ENCODE measurements at places on chromosomes 2 and 18.

DNA sequence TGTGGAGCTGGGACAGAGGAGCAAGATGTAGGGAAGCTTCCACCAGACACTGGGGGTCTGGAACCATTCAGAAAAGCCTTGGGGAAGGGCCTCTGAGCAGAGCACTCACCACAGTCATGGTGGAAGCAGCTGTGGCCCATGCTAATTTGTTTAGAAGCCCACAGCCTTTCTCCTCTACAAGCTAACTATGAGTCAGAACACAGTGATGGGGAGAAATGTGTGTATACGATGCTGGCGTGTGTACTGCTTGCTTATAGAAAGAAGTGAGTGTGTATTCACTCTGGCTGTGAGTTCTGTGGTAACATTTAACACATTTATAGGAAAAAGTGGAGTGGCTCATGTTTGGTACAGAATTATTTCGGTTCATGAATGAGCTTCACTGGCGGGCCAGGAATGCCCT lies 157.0 kb upstream of the ACAA2 start:
- DNase-seq = no peak

DNA sequence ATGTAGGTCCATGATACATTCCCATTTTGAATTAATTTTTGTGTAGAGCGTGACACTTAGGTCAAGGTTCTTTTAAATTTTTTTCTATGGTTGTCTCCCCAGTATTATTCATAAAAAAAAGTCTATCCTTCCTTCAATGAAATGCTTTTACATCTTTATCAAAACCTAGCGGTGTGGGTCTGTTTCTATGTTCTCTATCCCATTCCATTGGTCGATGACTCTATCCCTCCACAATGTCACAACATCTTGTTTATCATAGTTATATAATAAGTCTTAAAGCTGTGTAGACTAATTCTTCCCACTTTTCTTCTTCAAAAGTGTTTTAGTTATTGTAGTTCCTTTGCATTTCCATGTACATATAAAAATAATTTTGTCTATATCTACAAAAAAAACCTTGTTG lies 47.2 kb upstream of the GPR17 start:
- DNase-seq = no peak

GRCh38 chr18:6543330-6543908 lies 128.7 kb upstream of the L3MBTL4 start:
- DNase-seq = no peak

- DNase-seq = no peak
Measured at GRCh38 chr2:231934441-231935206, 8.4 kb upstream of the NPPC start.
